ENCODE measurements at places on chromosomes 7 and 10.

GRCh38 chr7:151083071-151083823 lies at the start of gene TMUB1:
TMUB1 (minus strand) TSS chr7:151083493; CDS start chr7:151082563, 930 bp downstream.
- peak; percentile 78 for DNase-seq

DNA sequence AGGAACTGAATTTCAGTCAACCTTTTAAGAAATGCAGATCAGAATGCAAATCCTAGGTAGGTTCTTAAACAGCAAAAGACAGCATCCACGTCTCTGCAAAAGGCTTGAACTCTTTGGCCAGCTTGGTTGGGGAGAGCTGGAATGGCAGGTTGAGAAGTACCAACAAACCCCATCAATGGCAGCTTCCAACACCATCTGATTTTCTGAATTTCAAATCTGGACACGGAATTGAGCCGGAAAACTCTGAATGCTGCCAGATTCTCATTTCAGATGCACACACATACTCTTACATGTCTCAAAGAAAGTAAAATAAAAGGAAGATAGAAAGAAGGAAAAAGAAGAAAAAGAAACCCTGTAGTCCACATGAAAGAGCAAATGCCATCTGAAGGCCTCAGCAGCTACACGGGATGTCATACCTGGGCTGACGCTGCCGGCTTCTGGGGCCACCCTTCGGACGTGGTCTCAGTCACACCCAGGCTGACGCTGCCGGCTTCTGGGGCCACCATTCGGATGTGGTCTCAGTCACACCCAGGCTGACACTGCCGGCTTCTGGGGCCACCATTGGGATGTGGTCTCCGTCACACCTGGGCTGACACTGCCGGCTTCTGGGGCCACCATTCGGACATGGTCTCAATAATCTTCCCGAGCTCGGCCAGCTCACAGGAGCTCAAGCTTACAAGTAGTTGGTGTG lies 165.3 kb downstream of the PTPRN2 start:
- no peak for DNase-seq

- no peak for DNase-seq
These were observed 33.2 kb downstream of the CNNM2 start for GRCh38 chr10:102951316-102951715.

- DNase-seq, result peak; percentile 63
These were observed 44.2 kb downstream of the PDLIM1 start for GRCh38 chr10:95246582-95247051.

DNA sequence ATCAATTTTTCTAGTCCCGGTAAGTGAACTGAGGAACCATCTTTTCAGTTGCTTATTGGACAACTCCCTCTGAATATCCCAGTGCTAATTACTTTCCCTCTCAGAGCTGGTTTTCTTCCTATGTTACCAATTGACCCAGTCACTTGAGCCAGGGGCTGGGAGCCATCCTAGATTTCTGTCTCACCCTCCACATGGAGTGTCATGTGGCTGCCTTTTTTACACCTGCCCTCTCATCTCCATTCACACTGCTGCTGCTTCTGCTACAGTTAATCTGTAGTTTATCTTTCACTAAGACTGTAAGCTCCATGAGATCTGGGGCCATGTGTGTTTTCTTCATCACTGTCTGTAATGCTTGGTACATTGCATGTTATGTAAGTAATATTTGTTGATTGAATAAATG lies 35.8 kb downstream of the VCL start:
- DNase-seq, result no peak

GRCh38 chr7:117810642-117811512 lies 62.4 kb downstream of the CTTNBP2 start:
- no peak for DNase-seq

GRCh38 chr10:83954193-83954799 lies 185.0 kb upstream of the GHITM start:
- DNase-seq, result no peak

- no peak for DNase-seq
These were observed 406.3 kb downstream of the GALNT17 start for GRCh38 chr7:71538210-71538609.

GRCh38 chr7:51472873-51473272 lies 156.3 kb upstream of the COBL start:
- DNase-seq, result no peak

DNA sequence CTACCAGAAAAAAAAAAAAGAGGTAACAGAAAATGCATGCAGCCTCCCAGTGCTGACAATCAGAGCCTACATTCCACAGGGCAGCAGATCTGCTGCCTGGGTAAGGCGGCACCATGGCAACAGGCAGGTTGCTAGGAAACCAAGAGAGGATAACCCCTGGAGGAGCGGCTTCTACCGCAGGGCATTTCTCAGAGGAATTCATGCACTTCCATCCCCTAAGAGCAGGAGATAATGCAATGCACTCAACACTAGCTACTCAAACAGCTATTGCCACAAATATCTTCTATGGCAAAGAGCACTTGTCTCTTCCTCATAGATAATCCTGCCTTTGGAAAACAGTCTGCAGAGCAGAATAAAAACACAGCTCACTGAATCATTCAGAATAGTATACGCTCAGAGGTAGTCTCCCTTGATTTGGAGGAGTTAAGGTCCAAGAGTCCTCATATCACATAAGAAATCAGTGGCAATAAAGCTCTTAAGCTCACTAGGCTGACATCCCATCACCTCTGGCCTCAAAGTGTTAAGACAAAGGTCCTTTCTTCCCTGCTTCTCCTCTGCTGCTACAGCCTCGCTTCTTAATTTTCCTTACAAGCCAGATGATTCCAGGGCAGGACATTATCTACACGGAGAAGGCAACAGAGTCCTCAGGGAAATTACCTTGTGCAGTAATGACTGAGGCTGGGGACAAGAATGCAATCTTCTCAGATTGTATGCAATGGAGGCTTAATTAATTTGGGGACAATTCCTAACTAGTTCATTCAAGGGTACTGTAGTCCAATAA lies 10.7 kb downstream of the PSAP start:
- DNase-seq, result no peak

DNA sequence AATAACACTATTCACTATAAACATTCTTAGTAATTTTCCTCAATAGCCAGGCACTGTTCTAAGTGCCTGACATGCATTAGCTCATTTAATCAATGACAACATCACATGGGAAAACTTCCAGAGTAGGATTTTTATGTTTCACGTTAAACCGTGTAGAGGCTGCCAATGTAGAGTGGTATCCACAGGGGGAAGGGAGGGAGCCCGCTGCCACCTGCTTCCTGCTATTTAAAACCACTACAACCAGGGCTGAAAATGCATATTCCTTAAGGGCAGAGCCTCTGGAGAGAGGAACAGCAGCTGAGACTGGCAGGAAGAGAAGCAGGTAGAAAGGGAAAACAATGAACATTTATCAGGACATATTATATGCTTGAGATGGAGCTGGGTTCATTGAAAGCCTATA lies 684.3 kb upstream of the AUTS2 start:
- DNase-seq, result no peak

GRCh38 chr7:43363035-43363791 lies 219.7 kb upstream of the STK17A start:
- DNase-seq, result no peak

- peak; percentile 57 for DNase-seq
These were observed 169.3 kb upstream of the AKR1E2 start for GRCh38 chr10:4656576-4657194.

DNA sequence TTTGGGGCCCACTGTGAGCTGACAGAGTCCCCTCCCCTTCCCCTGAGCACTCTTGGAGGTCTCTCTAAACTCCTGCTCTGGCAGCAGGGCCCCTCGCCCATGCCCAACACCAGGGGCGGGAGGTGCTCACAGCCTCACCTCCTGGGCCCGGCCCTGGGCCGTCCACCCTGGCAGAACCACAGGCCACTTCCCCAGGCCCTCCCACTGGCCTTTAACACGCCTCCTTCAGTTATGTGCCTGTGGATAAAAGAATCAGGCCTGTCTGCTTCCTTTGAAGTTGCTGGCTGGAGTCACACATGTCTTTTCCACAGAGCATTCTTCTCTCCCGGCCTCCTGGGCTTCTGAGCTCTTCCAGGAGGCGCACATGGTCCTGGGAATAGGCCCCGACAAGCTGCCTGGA lies 10.2 kb downstream of the MYL10 start:
- DNase-seq, result no peak

- DNase-seq, result no peak
These were observed 41.9 kb downstream of the RBM20 start for GRCh38 chr10:110686047-110686446.

DNA sequence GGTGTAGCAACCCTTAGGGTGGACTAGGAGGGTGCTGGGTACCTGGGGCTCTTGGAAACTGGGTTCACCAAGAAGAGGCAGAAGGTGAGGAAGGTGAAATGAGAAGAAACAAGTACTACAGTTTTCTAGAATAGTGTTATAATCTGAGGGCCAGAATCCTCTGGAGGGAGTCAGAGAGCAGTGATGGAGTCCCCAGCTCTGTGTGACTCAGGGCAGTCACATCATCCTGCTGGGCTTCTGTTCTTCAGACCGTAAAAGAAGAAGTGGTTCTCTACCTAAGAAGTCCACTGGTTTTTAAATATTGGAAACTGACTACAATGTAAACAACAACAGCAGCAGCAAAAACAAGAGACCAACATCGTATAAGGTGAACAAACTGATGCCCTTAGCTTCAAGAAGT lies 197.3 kb downstream of the PRPF18 start:
- peak; percentile 10 for DNase-seq

DNA sequence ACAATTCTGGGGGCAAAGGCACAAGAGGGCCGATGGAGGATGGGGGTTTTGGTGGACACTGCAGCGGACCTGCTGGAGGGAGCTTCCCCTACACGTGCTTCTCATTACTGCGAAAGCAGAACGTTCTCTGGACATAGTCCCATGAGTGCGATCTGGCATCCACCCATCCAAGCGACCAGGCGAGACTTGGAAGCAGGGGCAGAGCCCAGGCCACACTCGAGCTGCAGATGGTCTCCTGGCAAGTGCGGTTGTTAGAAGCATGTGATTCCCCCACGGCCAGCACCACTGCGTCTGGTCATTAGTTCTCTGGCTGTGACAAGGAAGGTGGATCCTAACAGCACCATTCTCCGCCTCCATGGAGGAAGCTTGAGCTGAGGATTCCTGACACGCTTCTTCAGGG lies 118.4 kb upstream of the TCERG1L start:
- DNase-seq, result no peak

GRCh38 chr10:98340940-98341310 lies 72.9 kb upstream of the LOXL4 start:
- DNase-seq, result no peak

DNA sequence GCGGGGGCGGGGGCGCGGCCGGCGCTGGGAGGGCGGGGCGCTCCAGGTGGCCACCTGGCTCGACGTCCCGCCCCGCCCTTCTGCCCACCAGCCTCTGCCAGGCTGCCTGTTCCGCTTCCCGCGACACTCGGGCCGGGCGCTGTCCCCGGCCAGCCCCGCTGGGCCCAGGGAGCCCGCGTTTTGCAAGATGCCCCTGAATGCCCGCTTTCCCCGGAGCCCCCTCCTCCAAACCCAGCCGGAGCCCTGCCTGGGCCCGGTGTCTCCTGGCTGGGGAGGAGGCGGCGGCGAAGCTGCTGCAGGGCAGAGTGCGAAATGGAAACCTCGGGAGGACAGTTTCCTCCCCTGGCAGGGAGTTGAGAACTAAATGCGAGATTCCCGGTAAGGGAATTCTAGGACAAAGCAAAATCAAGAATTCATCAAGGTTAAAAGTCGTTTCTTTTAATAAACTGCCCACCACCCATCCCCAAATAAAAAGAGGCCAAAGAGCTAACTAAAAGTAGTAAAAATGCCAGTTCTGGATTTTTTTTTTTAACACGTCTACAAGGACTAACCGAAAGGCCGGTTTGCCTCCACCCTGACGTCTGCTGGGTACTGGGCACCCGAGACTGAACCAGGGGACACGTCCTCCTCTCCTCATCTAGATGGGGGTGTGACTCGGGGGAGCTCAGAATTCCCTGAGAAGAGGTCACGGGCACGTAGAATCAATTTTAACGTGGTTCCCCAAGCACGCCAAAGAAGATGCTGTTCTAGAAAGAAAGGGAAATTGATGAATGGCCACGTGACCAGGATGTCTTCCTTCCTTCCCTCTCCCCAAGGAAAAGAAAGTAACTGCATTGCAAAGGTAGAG lies 200.4 kb upstream of the NFE2L3 start:
- no peak for DNase-seq

DNA sequence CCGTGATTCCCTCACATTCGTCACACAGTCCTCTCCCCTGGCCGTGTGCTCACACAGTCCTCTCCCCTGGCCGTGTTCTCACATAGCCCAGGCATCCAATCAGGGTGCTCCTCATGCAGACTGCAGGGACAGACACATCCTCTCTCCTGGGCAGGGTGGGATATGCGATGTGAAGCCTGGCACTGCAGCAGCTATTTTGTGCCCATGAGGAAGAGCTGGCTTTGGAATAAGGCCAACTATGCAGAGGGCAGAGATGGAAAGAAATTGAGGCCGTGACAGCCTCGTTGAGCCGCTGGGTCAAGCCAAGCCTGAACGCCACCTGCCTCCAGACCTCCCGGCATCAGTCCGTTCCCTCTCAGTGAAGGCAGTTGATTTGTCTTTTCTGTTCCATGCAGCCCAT lies 35.8 kb downstream of the FOXL3 start:
- DNase-seq, result no peak

DNA sequence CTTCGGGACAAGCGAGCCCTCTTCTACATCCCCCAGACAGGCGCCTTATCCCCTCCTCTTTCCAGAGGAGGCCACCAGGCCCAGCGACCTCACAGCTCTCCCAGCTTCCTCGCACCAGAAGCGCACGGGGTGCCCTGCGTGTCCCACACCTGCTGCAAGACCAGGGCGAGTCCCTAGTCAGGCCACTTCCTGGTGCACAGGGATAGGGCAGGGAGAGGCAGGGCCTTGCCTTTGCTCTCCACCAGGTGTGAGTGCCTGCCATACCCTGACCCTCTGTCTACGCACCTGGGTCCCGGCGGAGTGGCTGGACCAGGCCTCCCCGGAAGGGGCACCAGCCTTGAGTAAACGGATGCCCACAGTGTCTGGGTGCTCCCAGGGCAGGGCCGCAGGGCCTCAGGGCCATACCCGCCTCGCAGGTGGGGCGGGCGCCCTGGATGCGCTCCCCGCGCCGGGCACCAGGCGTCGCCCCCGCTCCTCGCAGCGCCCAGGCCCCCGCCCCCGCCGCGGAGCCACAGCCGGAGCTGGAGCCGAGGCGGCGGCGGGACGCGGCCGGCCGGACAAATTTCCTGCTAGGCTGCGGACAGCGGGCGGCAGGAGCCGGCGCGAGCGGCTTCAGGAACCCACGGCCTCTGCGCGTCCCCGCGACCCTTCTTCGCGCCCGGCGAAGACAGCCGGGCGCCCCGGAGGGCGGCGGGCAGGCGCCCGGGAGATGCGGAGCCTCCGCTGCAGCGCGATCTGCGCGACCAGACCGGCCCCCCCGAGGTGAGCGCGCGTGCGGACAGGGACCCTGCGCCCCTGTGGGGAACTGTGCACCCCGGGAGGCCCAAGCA lies at the start of gene PTPRE:
PTPRE (plus strand) TSS at position 556 of the 830 bp plus-strand sequence. CDS start 133,779 bp downstream, outside the sequence.
- DNase-seq, result peak; percentile 74
